Fibroblast of the aortic adventitia (primary cell): ENCODE measurements at places on chromosomes 1 and 21. TPM values are rescaled to one million over a fixed set of nuclear protein-coding genes. Genes with fewer than 3 reads are reported as not detected.

SSR2 gene
- total RNA-seq = 339 and 472 TPM in 2 replicates

LAX1 gene
- 0.74 TPM in 1 of 2 replicates, not detected in the other for total RNA-seq

TMEM269 gene
- 0.09 TPM in 1 of 2 replicates, not detected in the other for total RNA-seq

PLA2G4A gene
- 7.3 and 74.7 TPM in 2 replicates for total RNA-seq

GJA5 gene
- total RNA-seq = 0.74 TPM in 1 of 2 replicates, not detected in the other

CCDC30 gene
- total RNA-seq = 1.4 and 5.8 TPM in 2 replicates

SPRR2E gene
- not detected in 2 replicates for total RNA-seq

HNRNPR gene
- 83.4 and 182 TPM in 2 replicates for total RNA-seq

ECM1 gene
- 8.0 and 45.2 TPM in 2 replicates for total RNA-seq

PHTF1 gene
- total RNA-seq = 36.3 and 59.4 TPM in 2 replicates

DAB1 gene
- 0.45 and 3.2 TPM in 2 replicates for total RNA-seq

PRELP gene
- 1.4 and 3.7 TPM in 2 replicates for total RNA-seq

ITSN1 gene
- 35.0 and 46.5 TPM in 2 replicates for total RNA-seq

LRRC53 gene
- not detected in 2 replicates for total RNA-seq

IGSF21 gene
- total RNA-seq = not detected in 2 replicates

GRCh38 chr21:34204481-34205439, 131.4 kb downstream of the MRPS6 start:
- no peak for DNase-seq

- peak; percentile 77 for DNase-seq
Measured at GRCh38 chr1:214584805-214585766, 17.9 kb upstream of the CENPF start.

- DNase-seq = no peak
Measured at GRCh38 chr1:151851886-151852285, 1.6 kb downstream of the THEM5 start.

DNA sequence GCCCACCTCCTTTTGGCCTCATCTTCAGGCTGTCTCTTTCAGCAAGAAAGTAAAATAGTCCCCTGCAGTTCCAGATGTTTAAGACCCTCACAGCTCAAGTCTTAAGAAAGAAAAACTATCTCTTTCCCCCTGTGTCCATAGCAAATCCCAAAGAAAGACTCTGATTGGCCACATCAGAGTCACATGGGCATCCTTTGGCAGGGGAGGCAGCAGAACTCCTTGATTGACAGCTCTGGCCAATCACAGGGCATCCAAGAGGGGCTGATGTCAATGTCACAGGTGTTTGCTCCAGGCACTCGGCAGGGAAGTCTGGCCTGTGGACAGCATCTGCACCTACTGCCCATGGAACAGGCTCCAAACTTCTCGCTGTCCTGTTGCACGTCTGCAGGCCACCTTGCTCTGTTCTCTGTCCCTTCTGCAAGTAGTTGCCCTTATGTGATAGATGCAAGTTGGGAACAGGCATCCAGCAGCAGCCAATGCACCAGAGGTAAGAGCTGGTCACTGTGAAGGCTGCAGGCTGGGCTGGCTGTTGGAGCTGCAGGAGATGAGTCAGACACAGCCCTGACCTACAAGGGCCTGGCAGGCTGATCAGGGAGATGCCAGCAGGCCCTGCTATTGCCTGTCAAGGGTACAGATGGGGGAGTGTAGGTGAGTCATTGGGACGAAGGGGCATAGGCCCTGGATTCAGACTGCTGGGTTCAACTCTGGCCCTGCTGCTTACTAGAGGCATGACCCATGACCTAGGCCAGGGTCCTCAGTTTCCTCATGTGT, 96.8 kb upstream of the TMEM51 start:
- DNase-seq = peak; percentile 30

GRCh38 chr1:227735539-227736285, 477 bp downstream of the SNAP47 start:
- no peak for DNase-seq

DNA sequence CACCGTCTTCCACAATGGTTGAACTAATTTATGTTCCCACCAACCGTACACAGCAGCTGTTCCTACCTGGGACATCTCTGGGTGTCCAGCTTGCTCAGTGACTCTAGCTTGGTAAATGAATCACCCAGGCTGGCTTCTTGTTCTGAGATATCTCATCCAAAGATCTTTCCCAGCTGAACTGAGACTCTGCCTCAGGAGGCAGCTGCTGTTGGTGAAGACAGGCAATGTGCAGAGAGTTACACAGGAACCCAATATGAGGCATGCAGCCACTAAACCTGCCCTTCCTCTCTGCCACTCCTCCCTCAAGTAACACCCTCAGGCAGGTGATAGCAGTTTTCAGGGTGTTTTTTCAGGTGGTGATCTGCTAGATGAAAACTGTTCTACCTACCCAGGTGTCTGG, 14.0 kb upstream of the FOXO6 start:
- DNase-seq = no peak

DNA sequence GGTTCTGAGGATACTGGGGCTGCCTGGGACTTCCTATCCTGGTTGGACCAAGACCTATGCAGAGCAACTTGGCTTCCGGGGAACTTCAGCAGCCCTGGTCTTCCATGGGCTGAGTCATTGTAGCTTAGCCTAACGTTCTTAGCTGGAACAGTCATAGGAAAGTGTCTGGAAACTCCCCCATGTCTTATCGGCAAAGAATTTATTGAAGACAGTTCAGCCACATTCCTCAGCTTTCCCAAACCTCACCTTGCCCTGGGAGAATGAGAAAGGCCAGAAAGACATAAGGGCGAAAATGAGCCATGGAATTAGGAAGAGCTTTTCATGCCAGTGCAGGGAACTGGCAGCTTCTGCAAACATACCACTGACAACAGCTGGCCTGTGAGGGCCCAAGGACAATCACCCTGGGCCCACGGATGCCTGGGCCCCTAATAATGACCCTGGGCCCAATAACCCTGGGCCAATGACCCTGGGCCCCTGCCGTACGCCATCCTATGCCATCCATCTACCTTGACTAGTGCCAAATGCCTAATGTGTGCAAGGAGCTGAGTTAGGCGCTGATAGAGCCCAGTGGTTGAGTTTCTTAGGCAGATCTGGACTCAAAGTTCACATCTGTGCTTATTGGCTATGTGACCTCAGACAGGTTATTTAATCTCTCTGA, 114.4 kb upstream of the GADD45A start:
- DNase-seq = peak; percentile 98

DNA sequence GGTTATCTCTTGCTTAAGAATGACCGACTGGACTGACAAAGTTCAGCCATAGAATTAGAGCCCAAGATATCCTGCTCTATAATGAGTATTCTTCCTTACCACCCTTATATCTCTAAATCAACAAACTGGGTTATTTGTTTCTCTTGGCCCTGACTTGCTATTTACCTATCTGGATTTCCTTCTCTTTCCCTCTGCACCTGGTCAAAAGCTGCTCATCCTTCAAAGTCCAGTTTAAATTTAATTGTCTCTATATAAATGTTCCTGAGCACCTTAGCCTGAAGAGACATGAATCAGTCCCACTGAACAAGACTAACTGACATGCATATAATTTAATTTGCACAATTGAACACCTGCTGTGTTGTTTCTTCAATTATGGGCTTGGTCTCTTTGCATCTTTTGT, 127.1 kb upstream of the KCNJ15 start:
- DNase-seq = no peak

DNA sequence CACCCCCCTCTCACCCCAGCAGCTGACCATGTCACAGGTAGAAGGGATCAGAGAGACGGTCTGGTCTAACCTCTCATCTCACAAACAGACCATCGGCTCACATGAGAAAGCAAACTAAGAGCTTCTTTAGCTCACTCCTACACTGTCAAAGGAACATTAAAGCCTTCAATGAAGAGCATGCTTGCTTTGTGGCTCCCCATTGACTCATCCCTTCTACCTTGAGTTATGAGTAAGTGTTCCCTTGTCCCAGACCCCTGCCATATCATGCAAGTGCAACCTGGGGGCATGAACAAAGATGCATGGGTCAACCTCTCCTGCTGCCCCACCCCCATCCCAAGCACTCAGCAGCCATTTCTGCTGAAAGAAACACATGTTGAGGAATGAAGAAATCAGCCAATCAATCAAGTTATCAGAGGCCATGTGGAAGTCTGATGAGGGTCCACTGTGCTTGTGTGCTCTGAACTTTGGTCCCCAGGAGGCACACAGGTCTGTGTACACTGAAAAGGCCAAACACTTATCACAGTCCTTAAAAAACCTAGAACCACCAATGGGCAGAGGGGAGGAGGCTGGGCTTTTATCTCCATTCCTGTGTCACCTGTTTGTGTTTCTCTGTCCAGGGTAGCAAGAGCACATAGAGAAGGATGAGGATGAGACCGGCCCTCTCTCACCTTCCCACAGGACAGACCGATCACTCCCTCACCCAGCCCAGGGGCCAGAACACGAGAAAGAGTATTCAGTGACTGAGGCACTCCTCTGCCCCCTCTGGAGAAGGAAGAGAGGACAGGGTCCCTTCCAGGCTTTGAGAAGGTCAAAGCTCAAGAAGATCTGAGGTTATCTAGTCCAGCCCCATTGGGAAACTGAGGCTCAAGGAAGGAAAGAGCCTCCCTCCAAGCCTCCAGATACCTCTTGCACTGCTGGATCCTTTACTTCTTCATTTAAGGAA, 9.5 kb downstream of the ETNK2 start:
- no peak for DNase-seq

DNA sequence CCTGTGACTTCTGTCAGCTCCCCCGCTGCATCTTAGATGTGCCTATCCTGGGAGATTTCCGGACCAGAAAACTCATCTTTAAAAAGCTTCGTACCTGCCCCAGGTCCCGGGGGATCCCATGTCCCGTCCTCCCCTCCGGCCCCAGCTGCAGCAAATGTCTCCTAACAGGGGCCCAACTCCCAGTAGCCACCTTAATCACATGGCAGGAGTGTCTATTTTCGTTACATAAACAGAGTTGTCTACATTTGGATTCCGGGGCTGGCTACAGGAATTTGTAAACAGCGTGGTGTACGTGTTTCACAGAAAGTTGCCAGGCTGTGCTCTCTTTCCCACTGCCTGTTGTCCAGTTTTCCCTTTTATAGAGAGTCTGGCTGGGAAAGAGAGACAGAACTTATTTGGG, 17.9 kb upstream of the KCNE2 start:
- DNase-seq = no peak

DNA sequence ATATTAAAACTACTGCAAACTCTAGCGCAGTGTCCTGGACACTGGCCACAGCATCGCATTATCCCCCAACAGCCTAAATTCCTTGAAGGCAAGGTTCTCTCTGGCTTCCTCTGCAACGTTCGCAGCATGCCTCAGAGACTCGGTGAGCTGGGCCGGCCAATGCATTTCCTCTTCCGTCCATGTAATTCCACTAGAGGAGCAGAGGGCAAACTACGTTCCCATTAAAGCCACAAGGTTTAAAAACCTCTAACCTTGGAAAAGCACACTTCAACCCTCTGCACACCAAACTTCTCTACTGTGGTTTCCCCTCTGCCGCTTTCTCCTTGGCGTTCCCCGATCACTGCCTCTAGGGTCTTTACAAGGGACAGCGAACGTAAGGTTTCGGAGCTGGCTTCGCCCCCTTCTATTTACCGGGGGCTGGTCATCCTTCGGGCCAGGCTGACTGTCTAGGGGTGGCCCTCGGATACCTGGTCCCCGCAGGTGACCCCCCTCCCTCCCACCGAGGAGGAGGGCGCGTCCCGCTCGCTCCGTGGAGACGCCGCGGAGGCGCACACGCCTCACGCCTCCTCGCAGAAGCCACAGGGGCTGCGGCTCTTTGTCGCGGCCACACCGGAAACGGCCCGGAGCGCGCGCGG, 456 bp upstream of the SMYD2 start:
- DNase-seq = peak; percentile 29

DNA sequence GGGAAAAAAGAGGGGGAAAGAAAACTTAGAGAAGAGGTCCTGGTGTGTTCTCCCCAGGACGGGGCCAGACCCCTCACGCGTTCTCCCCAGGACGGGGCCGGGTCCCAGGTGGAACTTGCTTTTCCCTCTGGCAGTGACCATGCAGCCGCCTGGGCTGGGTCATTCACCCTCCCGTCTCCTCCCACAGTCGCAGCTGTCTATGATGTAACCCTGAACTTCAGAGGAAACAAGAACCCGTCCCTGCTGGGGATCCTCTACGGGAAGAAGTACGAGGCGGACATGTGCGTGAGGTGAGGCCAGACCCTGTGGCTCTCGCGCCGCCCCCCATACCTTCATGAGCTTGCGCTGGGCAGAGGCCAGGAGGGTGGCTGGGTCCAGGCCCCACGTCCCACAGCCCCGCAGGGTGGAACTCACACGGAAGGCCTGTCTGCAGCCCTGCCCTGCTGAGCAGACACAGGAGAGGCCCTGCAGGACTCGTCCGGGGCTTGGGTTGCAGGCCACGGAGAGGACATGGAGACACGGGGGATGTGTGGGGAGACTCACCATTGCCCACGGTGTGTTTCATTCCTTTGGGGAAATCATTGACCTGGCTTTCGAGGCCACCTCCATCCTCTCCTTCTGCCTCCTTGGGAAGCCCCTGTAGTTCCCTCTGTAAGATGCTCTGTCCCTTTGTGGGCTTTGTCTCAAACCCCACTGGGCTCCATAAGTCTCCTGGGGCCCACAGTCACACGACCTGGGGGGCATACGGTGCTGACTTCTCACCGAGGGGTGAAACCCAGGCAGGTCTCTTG, 40.7 kb upstream of the TRAPPC10 start:
- no peak for DNase-seq

DNA sequence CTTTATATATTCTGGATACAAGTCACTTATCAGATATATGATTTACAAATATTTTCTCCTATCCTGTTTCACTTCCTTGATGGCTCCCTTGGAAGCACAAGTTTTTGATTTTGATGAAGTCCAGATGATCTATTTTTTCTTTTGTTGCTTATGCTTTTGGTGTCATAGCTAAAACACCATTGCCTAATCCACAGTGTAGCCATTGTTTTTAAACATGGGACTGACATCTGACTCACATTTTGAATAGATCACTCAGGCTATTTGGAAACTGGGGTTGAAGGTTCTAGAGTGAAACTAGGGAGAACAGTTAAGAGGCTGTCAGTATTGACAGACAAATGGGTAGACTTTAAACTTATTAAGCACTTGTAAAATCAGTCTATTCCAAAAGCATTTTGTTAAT, 16.6 kb downstream of the AK4 start:
- peak; percentile 39 for DNase-seq

- DNase-seq = peak; percentile 77
Measured at GRCh38 chr1:9816199-9816598, 7.6 kb downstream of the CLSTN1 start.

GRCh38 chr1:209791920-209792319, 7.6 kb upstream of the C1orf74 start:
- DNase-seq = no peak

- DNase-seq = no peak
Measured at GRCh38 chr1:155527677-155528076, 34.9 kb downstream of the ASH1L start.

GRCh38 chr1:21956720-21957552, 19.8 kb upstream of the HSPG2 start:
- peak; percentile 40 for DNase-seq

- peak; percentile 12 for DNase-seq
Measured at GRCh38 chr1:162305969-162306368, 70.7 kb downstream of the SPATA46 start.

- DNase-seq = no peak
Measured at GRCh38 chr21:21662776-21663175, 664.6 kb downstream of the NCAM2 start.

- no peak for DNase-seq
Measured at GRCh38 chr1:219460081-219460895, 152.6 kb downstream of the ZC3H11B start.
